ENCODE measurements at places on chromosomes 2 and 18.

DNA sequence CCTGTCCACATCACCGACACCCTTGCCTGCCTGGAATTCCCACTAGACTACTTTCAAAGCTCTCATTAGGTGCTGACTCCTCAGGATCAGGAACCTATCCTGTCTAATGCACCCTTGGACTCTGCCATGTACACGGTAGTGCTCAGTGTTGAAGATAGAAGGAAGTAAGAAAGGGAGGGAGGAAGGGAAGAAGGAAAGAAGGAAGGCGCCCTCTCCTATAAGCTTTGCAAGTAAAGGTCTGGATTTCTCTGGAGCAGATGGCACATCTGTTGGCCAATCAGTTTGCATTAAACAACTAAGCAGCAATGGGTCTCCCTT lies 45.3 kb downstream of the SCTR start:
- no peak for DNase-seq

GRCh38 chr2:144063602-144064001 lies 456.3 kb downstream of the ZEB2 start:
- DNase-seq, result no peak

- DNase-seq, result no peak
Observed at GRCh38 chr2:153780241-153780640, 91.5 kb upstream of the GALNT13 start.

GRCh38 chr2:25043241-25043867 lies 1.5 kb downstream of the EFR3B start:
- DNase-seq, result no peak

Measured in DMS79 treated with DMSO at 0.1 percent for 48 hours (cell line).